NCI-H1417 (cell line): ENCODE measurements at places on chromosomes 13 and 19.

DNA sequence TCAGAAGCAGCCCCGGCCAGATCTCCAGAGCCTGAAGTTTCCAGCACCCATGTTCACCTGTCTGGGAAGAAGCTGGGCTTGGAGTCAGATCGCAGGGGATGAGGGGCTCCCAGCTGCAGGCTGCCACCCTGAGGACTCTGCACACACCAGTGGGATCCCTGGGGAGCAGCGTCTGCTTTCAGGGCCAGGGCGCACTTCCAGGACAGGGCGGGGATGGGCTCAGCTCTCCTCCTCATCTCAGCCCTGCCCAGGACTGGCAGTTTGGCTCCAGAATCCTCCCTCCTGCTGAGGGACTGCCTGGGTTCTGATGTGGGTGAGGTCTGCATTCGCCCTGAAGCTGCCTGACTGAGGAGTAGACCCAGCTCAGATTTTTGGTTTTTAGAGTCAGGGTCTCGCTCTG lies 3.5 kb downstream of the SLC7A9 start:
- DNase-seq: no peak

DNA sequence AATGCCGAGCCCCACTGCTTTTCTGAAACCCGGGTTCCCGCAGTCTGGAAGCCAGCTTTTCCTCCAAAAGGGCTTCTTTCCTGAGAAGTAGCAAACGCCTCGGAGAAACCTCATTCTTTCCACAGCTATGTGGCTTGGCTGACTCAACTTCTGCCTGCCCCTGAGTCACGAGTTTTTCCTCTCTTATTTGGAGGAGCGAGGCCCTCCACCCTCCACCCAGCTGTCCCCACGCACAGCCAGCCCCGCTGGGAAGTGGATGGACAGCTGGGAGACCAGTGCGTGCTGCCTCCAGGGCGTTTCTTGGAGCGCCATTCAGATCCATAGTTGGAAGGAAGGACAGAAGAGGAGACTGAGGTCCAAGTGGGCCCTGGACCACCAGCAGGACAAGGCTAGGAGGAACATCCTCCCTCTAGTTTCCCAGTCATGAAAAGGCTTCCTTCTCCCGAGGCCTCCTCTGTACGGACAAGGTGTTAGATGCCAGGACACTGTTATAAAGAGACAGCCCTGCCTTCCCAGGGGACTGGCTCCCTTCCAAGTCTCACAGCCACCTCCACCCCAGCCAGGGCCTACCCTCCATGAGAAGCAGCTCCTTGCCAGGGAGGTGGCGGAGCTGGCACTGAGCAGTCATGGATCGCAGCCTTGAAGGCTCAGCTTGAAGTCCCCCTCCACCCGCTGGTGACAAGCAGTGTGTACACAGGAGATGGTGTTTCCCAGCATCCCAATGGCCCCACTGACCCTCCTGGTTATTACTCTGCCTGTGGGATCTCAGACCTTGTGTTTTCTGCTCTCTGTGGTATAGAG lies 2.5 kb upstream of the PLEKHF1 start:
- DNase-seq: no peak

DNA sequence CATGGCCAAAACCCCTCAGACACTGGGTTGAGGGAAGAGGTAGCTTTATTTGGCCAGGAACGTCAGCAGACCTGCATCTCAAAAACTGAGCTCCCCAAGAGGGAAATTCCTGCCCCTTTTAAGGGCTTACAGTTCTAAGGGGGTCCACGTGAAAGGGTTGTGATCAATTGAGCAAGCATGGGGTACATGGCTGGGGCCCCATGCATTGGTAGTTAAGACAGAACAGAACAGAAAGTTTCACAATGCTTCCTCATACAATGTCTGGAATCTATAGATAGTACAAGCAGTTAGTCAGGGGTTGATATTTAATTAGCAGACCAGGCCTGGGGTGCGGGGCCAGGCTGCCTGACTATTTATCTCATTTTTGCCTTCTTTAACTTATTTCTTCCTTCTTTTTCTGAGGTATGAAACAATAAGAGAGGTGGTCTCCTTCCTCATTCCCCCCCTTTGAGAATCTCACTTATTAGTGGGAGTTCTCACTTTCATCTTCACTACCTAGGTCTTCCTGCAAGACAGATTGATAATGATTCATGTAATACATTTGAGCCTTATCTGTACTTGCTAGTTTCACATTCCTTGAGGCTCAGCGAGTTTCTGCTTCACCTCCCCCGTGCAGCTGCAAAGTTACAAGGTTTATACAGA lies 84.8 kb downstream of the SLC25A15 start:
- DNase-seq: no peak

DNA sequence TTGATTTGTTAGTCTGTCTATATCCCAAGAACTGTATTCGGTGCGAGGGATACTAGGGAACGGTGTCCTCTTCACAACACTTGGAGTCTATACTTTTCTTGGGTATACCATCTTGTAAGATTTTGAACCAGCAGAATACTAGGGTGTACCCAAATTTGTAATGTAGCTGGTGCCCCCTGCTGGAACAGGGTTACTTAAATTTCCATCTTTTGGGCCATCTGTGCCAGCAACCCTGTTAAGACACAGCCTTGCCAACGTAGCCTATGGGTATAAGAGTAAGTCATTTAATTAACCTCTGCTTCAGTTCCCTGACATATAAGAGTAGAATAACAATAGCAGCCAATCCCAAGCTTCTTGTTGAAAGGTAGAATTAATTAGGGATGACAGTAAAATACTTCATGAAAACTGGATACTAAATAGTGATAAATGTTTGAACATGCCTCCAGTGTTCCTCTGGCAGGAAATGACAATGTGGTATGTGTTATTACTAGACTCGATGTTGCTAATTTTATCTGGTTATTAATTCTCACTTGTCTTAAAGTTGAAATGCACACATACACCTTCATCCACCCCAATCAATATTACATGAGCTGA lies 607.6 kb downstream of the FGF9 start:
- DNase-seq: peak; percentile 21

DNA sequence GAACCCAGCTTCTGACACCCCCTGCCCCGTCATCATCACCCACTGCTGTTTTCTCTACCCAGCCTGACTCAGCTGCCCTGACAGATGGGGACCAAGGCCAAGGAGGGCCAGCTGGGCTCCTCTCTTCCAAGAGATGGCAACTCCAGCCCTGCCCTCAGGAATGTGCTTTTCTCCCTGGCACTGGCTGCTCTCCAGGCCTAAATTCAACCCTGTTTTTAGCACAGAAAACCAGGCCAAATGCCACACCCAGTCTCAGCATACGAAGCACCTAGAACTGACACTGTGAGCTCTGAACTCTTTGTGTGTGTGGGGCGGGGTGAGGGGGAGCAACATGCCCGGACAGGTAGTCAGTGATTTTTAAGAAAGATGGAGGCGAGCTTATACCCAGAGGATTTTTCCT lies 23.4 kb upstream of the IGFL1 start:
- no peak for DNase-seq

GRCh38 chr13:40211586-40211968 lies 454.9 kb downstream of the FOXO1 start:
- DNase-seq: no peak

DNA sequence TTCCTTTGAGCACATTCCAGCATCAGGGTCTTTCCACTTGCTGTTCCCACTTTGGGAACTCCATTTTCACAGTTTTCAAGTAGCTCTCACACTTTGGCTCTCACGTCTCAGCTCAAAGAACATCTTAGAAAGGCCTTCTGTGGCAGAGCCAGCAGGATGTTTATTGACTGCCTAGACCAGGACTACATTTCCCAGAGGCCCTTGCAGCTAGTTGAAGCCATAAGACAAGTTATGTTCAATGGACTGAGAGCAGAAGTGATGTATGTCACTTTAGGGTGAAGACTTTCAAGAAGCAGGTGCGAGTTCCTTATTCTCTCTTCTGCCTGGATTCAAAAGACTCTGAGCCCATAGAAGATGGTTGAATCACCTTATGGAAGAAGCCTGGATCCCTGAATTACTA lies 4.3 kb upstream of the HAUS5 start:
- DNase-seq: no peak

DNA sequence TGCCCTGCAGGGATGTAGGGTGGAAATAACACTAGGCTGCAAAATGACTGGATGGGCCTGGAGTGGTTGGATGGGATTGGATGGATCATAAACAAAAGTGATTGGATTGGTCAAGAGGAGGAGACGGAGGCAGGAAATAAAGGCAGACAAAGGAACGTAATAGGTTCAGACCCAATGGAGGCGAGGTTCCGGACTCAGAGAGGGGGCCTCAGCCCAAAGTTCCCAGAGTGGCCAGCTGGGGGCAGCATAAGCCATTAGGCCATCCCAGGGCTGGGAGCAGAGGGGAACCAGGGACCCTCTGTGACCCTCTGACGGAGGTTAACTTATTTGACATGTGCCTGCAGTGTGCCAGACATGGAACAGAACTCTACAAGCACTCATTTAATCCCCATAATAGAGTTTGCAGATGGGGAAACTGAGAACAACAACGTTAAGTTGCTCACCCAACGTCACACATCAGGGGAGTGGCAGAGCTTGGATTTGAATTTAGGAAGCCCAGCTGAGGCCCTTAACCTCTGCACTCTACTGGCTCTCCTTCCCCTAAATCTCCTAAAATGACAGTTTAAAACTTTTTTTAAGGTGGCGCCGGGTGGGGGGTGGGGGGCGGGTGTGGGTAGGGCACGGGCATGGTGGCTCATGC lies 15.3 kb upstream of the MAP1S start:
- peak; percentile 5 for DNase-seq

DNA sequence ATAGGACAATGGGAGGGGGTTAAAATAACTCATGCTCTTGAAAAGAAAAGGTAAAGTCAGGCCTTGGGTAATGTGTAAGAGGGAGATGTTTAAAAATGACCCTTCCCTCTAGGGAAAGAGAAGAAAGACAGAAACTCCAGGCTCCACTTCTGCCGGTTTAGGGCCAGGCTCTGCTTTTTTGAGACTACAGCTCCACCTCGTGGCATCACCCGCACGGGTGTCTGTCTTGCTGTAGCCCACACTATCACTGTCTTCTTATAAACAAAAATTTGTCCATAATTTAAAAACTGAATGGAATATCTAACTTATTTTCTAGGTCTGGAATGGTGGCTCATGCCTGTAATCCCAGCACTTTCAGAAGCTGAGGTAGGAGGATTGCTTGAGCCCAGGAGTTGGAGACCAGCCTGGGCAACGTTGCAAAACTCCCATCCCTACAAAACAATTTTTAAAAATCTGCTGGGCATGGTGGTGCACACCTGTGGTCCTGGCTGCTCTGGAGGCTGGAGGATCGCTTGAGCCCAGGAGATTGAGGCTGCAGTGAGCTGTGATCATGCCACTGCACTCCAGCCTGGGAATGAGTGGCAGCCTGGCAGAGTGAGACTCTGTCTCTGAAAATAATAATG lies 65.1 kb upstream of the GTF3A start:
- peak; percentile 24 for DNase-seq

- DNase-seq: no peak
Observed at GRCh38 chr13:23644126-23644419, 73.9 kb downstream of the TNFRSF19 start.

DNA sequence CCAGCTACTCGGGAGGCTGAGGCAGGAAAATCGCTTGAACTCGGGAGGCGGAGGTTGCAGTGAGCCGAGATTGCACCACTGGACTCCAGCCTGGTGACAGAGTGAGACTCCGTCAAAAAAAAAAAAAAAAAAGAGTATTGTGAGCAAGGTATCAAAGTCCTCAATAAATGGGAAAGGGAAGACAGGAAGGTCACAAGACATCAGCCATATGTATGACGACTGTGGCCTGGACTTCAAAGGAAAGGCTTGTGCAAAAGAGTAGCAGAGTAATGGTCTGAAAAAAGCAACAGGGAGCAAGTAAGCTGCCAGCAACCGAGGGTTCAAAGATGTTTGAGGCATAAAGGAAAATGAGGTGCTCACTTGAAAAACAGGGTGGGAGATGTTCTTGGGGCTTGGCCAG lies 116.0 kb upstream of the WASF3 start:
- DNase-seq: no peak

DNA sequence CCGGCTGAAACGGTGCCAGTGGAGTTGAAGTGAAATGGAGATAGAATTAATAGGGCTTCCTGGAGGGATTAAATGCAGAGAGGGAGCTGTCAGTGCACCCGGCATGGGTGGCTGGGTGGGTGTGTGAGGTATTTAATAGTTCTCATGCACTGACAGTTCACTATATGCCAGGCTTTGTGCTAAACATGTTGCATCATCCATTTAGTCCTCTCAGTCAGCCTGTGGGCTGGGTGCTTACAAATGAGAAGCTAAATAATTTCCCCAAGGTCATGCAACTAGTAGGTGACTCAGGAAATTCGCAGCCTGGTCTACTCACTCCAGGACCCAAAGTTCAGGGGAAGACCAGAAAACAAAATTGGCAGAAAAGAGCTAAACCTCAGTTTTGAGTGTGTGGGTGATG lies 63.5 kb upstream of the SPATA13 start:
- no peak for DNase-seq
